GM23248 (cell line): ENCODE measurements at places on chromosomes 12 and 14. TPM values are rescaled to one million over a fixed set of nuclear protein-coding genes. Genes with fewer than 3 reads are reported as not detected.
A peak's percentile ranks its signal among the peaks of the same experiment; 100 is the strongest.

DNA sequence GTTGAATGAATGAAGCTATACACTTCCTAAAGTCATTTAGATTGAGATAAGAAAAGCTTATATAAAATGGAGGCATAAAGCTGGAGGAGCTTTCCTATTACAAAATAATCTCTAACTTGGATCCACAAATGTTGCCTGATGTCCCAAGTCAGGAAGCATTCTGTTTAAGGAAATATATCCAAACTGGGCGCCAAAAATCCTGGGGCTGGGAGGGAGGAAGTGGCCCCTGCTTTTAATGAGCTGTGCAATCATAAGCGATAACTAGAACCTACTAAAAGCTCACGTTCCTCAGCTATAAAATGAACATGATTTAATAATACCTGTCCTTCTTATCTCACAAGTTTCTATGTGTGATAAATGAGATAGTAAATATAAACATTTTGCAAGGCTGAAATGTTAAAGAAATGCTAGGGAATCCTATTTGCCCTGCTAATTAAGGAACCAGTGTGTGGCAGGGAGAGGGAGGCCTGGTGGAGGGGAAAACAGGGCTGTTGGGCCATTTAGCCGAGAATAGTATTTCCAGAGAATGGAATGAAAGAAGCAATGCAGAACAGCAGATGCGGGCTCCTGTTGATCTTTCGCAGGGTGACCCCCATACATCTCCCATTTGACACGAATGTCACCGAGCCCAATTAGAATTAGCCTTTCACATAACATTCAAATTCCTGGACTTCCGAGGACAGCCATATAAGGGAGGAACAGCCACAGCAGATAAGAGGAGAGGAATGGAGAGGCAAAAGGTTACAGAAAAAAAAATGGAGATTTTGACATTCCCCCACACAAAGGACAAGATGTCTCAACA is 25.9 kb downstream of the DUSP6 start:
- no peak for DNase-seq

The RHEBL1 gene
- total RNA-seq: 0.86 and 1.1 TPM in 2 replicates

The SYNDIG1L gene
- not detected in 2 replicates for total RNA-seq

- DNase-seq: no peak
Observed at GRCh38 chr12:53207042-53207441, at the start of gene ITGB7. Gene ITGB7, minus strand, starts transcription at chr12:53207251. Its CDS starts 6,808 bp downstream, at chr12:53200443.

DNA sequence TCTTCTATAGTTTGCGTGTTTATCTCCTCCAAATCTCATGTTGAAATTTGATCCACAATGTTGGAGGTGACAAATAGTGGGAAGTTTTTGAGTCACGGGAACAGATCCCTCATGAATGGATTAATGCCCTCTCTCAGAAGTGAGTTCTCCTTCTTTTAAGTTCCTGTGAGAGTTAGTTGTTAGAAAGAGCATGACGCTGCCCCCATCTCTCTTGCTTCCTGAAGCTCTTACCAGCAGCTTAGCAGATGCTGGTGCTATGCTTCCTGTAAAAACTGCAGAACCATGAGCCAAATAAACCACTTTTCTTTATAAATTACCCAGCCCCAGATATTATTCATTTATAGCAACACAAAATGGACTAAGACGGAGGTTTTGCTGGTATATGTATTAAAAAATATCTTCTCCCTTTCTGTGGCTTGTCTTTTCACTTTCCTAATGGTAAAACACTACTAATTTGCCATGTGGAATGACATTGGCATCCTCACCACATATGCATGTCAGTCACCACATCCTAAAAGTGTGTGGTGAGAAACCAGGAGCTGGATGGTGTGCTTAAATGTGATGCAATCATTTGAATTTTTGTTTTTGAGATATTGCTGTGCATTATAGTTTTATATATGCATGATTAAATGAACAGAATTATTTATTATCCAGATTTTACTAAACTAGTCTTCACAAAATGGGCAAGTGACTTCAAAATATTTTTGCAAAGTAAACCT is 449.3 kb downstream of the ADAMTS20 start:
- DNase-seq: no peak

DNA sequence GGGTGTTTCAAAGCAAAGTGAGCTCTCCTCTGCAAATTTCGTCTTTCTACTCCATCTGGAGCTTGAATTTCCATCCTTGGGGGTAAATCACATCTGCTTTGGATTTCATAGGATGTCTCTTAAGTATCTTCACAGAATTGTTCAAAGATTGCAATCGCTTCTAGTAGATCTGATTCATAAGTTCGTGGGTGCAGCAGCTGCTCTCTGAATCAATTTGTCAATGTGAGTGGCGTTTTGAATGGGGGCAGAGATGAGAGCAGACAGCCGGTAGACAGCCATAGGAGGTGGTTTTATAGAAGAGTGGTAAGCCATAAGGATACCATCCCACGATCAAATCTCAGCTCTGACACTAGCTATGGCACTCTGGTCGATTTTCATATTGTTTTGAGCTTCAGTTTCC is 146.0 kb upstream of the RPH3A start:
- no peak for DNase-seq

DNA sequence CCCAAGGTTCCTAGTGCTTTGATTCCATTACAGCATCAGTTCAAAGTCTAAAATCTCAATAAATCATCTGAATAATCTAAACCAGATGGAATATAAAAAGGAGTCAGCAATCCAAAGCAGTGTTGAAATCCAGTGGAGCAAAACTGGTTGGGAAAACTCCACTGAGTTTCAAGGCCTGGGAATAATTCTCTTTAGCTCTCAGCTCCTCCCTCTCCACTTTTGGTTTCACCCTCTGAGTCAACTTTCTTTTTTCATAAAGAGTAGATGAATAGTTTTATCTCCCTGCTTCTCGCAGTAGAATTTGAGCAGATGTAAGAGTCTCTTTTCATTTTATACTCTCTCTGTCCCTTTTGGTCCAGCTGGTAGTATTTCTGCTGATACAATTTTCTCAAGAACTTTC is 338.6 kb downstream of the APAF1 start:
- peak; percentile 32 for DNase-seq

The ZNF84 gene
- 14.9 and 30.0 TPM in 2 replicates for total RNA-seq

The ACSM4 gene
- total RNA-seq: not detected in 2 replicates

DNA sequence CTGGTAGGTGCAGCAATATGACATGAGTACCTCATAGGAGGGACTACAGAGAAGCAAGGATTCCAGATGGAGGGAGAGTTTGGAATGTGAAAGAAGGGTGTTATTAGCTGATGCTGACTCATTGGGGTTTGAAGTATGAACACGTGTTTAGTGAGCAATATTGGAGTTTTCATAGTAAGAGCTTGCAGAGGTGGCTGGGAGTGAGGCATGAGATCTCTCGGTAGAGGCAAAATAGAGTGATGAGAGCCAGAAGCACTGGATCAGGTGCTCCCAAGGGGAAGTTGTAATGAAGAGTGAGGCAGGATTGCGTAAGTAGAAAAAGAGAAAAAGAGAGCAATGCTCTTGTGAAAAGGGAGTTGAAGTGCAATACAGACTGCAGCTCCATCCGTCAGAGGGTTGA is 42.1 kb downstream of the MGST1 start:
- DNase-seq: peak; percentile 85

The TAS2R42 gene
- not detected in 2 replicates for total RNA-seq

DNA sequence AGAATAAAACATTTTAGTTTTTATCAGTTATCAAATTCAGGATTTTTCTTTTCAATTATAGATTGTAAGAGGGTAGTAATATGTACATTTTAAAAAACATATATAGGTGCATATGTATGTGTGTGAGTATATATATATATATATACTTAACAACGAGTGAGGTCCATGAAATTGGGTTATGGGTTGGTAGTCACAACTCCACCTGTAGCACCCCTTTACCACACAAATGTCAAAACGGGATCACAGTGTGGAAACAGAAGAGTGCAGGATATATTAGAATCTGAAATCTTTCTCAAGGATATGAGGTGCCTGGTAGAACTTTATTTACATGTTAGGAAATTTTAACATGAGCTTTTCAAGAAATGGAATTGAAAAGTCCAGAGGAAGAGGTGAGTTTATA is 31.3 kb downstream of the MIA2 start:
- peak; percentile 32 for DNase-seq

DNA sequence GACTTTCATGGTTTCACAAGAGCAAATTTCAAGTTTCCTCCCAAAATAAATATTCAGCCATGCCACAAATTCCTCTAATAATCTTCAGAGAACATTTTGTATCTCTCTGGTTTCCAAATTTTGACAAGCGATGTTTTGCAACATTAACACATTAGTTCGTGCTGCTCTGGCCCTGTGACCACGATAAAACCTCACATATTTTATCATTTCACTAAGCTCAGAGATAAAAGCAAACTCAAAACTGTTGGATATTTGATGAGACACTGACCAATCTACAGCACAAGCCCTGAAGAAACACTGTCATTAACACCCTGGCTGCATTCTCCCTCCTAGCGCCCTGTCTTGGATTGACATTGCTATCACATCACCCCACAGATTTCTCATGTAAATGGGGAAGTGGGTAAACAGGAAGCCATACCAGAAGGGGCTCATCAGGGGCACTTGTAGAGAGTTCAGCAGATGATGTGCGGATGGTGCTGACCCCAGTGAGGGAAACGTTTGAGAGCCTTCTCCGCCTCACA is 264.3 kb downstream of the PRKD1 start:
- DNase-seq: no peak

DNA sequence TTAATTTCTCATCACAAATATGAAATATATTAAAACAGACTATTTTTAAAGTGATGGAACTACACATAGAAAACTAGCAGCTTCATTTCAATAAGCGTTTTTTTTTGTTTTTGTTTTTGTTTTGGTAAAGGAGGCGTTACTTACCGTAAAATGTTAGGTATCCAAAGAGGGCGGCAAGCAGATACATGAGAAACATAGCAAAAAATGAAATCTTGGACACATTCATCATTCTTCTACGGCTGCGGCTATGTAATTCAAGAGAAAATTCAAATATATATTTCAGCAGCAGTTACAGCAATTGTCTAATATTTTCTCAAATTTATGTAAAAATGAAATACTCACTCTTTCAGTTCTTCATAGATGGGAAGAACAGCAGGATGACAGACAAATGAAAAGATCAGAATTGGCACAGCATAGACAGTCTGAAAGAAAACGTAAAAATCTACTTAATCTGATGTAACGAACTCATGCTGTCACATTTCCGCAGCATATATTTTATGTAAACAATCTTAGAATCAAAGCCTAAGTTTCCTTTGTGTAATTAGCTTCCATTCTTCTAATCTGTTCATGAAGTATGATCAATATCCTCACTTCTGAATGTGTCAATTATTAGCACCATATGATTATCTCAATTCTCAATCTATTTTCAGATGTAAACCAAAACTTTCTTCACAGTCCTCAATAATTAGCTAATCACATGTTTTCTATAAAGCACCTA is 8.8 kb downstream of the SLC38A2 start:
- DNase-seq: no peak

The SPX gene
- 0.63 and 1.2 TPM in 2 replicates for total RNA-seq

GRCh38 chr12:630656-631632 is 32.3 kb downstream of the NINJ2 start:
- no peak for DNase-seq

The AMDHD1 gene
- 1.1 and 1.3 TPM in 2 replicates for total RNA-seq

DNA sequence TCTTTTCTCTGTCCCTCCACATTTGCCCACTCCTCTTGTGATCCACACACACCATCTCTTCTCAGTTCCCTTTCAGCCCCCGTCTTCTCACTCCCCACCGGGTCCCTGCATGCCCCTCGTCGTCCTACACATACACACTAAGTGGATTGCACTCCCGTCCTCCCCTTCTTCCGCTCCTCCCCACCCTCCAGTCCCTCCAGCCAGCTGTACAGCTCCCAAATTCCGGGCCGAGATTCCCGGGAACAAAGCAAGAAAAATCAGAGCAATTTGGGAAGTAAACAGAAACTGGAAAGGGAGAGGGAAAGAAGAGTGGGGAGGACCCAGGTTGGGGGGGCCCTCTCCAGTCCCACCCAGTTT is 282 bp upstream of the IGFBP6 start:
- DNase-seq: peak; percentile 64

- DNase-seq: no peak
Observed at GRCh38 chr12:21987755-21988154, 46.5 kb upstream of the ABCC9 start.

DNA sequence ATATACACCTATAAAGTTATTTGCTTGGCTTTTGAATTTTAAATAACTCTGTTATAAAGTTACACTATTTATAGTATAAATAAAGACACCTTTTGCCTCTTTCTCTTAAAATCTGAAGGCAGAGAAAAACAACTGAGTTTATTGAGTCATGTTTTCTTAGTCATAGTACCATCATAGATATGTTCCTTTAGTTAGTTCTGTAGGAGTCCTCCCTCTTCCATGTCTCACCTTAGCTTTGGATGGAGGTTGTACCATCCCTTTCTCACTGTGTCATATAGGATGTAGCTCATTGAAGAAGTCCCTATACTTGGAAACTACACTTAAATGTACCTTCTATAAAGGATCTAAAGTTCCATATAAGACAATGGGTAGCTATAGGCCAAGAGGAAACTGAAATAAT is 39.7 kb upstream of the TSPAN8 start:
- DNase-seq: no peak

DNA sequence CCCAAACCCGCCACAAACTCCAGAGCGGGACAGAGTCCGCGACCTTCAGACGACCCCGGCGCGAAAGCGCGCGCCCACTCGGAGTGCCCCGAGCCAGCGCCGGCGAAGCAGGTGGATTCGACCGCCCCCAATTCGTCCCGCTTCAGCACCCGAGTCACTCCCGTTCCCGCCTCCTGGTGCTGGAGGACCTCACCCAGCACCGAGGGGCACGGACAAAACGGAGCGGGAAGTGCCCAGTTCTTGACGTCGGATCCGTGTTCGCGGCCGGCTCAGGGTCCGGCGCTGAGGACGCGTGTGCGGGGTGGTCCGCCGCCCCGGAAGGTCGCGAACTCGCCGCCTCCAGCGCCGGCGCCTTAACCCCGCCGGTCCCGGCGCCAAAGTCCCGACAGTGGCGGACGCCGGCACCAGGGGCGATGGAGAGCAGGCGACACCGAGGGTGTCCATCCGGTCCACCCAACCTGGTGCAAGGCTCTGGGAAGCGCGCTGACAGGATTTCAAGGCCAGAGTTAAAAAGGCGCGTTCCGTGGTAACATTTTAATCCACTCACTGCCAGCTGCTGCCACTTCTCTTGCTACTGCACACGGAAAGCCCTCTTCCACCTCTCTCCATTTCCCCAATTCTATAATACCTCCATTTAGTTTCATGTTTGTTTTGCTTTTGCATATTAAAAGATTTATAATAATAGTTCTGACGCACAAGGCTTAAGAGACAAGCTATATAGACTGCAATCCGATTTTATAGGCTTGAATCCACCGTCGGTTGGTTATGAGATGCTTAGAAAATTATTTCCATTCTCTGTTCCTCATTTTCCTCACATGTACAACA is 240.0 kb upstream of the CPNE8 start:
- DNase-seq: peak; percentile 6

The GLIPR1L1 gene
- total RNA-seq: not detected in 2 replicates

- peak; percentile 18 for DNase-seq
Observed at GRCh38 chr12:21815306-21816062, 41.0 kb upstream of the KCNJ8 start.
